ENCODE measurements at places on chromosomes 2 and 18.

DNA sequence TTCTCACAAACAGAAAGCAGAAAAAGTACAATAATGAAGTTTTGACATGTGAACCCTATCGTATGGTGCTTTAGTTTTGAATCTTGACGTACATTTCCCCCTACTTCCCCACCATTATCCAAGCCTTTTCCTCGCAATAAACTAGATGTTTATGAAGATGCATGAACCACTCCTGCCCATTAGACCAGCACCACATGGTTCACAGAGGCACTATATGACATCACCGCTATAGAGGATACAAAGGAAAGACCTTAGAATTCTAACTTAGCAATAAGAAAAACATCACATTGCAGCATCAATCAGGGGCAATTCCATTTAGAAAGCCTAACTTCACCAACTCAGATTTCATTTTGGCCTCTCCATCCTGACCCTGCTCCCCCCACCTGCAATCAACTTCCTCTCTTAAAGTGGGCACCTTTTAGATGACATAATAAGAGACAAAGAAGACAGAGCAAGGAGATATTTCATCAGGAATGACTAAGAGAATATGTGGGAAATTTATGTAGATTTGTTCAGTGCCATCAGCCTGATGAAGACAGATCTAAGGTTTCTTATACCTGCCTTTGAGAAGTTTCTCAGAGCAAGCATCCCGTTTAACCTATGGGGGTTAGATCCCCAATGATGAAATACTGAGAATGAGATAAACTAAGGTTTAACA is 124.9 kb downstream of the PIGN start:
- no peak for DNase-seq

- no peak for DNase-seq
These were observed 4.3 kb downstream of the AAK1 start for GRCh38 chr2:69639266-69639665.

GRCh38 chr2:101951296-101951695 is 40.5 kb upstream of the IL1R2 start:
- no peak for DNase-seq

- no peak for DNase-seq
These were observed 32.8 kb downstream of the FAM124B start for GRCh38 chr2:224369028-224369632.

Data from GM19239 (cell line).